ENCODE measurements at places on chromosomes 7 and 10. TPM values are rescaled to one million over a fixed set of nuclear protein-coding genes. Genes with fewer than 3 reads are reported as not detected.

HOXA6 gene
- total RNA-seq: 8.4 TPM

DPYSL4 gene
- 1.7 TPM for total RNA-seq

ASB10 gene
- total RNA-seq: not detected

PCLO gene
- 6.5 TPM for total RNA-seq

NME8 gene
- total RNA-seq: not detected

IFIT2 gene
- 18.7 TPM for total RNA-seq

PPIF gene
- 17.4 TPM for total RNA-seq

CPVL gene
- total RNA-seq: 14.4 TPM

DNA sequence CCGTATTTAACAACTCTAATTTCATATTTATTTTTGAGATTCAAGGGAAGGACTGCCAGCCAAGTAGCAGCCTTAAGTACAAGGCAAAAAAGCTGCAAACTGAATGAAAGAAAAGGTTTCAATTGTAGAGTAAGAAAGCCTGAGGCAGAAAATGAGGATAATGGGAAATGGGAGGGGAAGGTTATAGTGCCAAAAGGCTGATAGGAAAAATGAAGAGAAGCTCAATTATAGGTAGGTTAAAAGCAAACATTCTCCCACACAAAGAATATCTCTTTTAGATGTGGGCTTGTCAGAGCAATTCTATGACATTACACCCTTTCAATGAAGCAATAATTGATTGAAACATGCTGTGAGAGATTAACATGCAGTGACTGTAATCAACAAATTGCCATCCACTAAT is 175.3 kb downstream of the RAPGEF5 start:
- DNase-seq: no peak

- DNase-seq: no peak
Observed at GRCh38 chr10:130000918-130001317, 36.8 kb upstream of the EBF3 start.

GRCh38 chr10:131312478-131312836 is 936 bp upstream of the TCERG1L start:
- DNase-seq: peak; percentile 14

DNA sequence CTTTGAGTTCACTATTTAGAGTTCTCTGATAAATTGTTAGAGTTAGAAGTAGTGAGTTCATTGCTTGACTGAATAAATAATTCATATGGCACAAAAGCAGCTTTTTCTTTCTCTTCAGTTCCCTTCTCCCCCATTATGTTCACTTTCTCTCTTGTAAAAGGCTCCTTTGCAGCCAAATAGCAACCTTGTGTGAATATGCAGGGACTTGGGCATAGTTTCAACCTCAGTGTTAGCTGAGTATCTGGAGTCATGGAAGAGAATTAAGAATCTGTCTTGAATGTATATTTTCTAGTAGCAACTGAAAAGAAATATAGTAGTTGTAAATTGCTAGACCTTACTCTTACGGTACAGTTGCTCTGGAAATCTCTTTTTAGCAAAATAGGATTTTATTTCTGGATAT is 31.9 kb downstream of the ZEB1 start:
- no peak for DNase-seq

- DNase-seq: no peak
Observed at GRCh38 chr7:141593134-141593533, 41.9 kb downstream of the AGK start.

GRCh38 chr7:112930787-112931186 is 140.6 kb upstream of the TMEM168 start:
- no peak for DNase-seq

- DNase-seq: no peak
Observed at GRCh38 chr7:18995811-18996426, 121.5 kb downstream of the TWIST1 start.

GRCh38 chr7:48040944-48041652 is 5.8 kb downstream of the C7orf57 start:
- no peak for DNase-seq

DNA sequence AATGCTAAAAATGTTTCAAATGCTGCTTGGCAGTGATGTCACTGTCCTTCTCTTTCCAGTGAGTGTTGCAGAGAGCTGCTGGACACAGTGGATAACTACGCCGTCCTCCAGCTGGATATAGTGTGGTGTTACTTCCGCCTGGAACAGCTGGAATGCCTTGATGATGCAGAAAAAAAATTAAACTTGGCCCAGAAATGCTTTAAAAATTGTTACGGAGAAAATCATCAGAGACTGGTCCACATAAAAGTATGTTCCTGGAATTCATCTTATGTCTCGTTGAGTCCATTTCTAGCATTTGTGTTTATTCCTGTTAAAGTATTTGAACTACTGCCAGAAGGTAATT is 25.2 kb downstream of the NUB1 start:
- peak; percentile 29 for DNase-seq

GRCh38 chr7:24221500-24221899 is 62.5 kb upstream of the NPY start:
- no peak for DNase-seq

DNA sequence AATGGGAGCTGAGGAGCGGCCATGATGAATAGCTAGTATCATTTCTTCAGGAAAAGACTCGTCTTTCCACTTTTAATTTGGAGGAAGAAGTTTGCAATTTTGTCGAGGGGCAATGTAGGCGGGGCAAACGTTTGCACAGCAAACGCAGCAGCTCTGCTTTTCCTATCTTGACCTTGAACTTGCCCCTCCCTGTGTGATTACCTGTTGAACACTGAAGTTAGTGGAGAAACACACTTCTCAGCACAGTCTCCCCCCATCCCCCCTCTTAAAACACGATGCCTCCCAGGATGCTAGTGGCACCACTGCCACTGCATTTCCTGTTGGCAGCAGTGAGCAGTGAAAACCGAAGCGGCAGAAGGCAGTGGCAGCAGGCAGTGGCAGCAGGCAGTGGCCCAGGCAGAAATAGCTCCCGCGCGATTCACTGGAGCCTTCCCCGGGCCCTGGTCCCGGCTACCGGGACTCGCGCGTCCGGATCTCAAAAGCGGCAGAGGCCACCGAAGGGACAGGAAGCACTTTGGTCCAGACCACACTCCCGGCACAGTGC is at the start of gene EPDR1:
Gene EPDR1 (plus strand): TSS at position 336 of the 544 bp plus-strand sequence. CDS start 300 bp downstream, outside the sequence.
- no peak for DNase-seq

GRCh38 chr7:129055861-129056464 is 1.1 kb upstream of the TNPO3 start:
- no peak for DNase-seq

- no peak for DNase-seq
Observed at GRCh38 chr10:70634011-70634410, 31.5 kb upstream of the PRF1 start.

GRCh38 chr10:113576852-113577251 is 24.0 kb downstream of the HABP2 start:
- no peak for DNase-seq

GRCh38 chr10:21452203-21452602 is 73.3 kb downstream of the SKIDA1 start:
- DNase-seq: no peak

- DNase-seq: peak; percentile 15
Observed at GRCh38 chr7:53218730-53219504, 183.5 kb downstream of the POM121L12 start.

GRCh38 chr7:112989531-112989930 is 97.1 kb downstream of the GPR85 start:
- DNase-seq: no peak

- DNase-seq: no peak
Observed at GRCh38 chr10:110923856-110924493, 4.6 kb downstream of the SHOC2 start.

DNA sequence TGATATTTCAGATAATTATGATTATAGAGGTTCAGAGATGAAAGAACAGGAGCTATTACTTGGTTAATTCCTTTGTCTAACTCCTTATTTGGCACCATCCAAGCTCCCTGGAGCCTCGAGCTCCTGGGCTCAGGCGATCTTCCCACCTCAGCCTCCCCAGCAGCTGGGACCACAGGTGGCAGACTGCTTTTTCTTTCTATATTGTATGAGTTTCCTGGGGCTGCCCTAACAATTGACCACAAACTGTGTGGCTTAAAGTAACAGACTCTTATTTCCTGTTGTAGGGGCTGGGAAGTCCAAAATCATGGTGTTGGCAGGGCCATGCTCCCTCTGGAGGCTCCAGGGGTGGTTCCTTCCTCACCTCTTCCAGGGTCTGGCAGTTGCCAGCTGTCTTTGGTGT is 163.3 kb upstream of the ADCY1 start:
- DNase-seq: no peak

DNA sequence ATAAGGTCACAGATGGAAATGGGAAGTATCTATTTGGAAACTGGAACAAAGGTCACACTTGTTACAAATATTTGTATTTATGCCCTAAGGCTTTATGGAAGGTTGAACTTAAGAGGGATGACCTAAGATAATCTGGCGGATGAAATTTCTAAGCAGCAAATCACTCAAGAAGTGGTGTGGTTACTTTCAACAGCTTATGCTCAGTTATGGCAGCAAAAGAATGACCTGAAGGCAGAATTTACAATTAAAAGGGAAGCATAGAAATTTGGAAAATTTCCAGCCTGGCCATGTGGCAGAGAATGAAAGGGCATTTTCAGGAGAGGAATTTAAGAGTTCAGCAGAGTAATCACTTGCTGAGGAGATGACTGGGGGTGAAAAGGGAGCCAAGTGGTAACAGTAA is 95.8 kb upstream of the TNS3 start:
- no peak for DNase-seq

GRCh38 chr10:70306181-70306705 is 22.4 kb upstream of the NPFFR1 start:
- DNase-seq: no peak

All from urinary bladder (tissue), 4 donors.